CD4-positive, CD25-positive, alpha-beta regulatory T cell (primary cell): ENCODE measurements at places on chromosomes 5 and 9. TPM values are rescaled to one million over a fixed set of nuclear protein-coding genes. Genes with fewer than 3 reads are reported as not detected.

The SLC25A2 gene
- 0.74 TPM for total RNA-seq

The SLC34A1 gene
- total RNA-seq: 0.20 TPM

The PAXX gene
- total RNA-seq: 83.3 TPM

The CER1 gene
- not detected for total RNA-seq

The SLC6A19 gene
- total RNA-seq: not detected

The NDUFA8 gene
- total RNA-seq: 10.7 TPM

The TLX3 gene
- not detected for total RNA-seq

The ADAMTSL1 gene
- total RNA-seq: not detected

The ANKRD18B gene
- total RNA-seq: not detected

The DIRAS2 gene
- not detected for total RNA-seq

The PCDHGA12 gene
- not detected for total RNA-seq

DNA sequence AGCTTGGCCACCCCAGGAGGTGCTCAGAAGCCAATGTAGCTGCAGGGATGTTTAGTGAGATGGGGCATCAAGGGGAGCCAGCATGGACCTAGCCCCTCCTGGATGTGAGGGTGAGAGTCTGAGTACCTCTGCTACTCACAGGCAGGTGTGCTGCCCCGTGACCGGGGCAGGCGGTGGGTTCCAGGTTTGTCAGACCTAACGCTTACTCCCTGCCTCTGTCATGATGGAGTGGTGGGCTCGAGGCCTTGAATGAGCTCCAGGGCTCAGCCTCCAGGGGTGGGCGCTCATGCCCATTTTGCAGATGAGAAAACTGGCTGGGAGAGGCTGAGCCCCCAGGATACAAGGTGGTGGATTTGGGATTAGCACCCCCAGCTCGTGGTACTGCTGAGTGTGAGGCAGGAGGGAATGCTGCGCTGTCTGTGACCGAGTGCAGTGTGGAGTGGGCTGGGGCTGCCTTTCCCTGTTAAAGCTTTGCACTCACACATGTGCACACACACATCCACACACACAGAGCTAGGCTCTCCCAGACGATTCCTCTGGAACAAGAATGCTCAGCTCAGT, 1.5 kb downstream of the RXRA start:
- no peaks in the 10 kb centered on the region for H3K36me3 ChIP-seq
- no peak overlapping the region for H3K4me3 ChIP-seq
- no peak for DNase-seq
- no peaks in the 10 kb centered on the region for H3K27me3 ChIP-seq
- peaks cover 12% of the 10 kb centered on the region for H3K4me1 ChIP-seq

GRCh38 chr9:120383611-120383998, 196.4 kb downstream of the CDK5RAP2 start:
- no peak for DNase-seq
- no peaks in the 10 kb centered on the region for H3K4me1 ChIP-seq
- H3K36me3 ChIP-seq: peaks cover 6% of the 10 kb centered on the region
- H3K27ac ChIP-seq: no peak overlapping the region
- no peak overlapping the region for H3K4me3 ChIP-seq

DNA sequence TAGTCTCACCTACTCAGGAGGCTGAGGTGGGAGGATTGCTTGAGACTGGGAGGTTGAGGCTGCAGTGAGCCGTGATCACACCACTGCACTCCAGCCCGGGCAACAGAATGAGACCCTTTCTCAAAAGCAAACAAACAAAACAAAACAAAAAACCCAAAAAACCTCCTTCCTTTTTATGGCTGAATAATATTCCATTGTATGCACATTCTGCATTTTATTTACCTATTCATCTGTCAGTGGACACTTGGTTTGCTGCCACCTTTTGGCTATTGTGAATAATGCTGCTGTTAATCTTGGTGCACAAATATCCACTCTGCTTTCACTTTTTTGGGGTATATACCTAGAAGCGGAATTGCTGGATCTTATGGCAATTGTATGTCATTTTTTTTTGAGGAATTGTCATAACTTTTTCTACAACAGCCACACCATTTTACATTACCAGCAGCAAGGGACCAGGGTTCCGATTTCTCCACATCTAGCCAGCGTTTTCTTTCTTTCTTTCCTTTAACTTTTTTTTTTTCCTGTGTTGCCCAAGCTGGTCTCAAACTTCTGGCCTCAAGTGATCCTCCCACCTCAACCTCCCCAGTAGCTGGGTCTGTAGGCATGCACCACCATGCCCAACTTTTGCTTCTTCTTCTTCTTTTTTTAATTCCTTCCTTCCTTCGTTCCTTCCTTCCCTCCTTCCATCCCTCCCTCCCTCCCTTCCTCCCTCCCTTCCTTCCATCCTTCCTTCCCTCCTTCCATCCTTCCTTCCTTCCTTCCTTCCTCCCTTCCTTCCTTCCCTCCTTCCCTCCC, 30.6 kb downstream of the NKX2-5 start:
- peak; percentile 34 for DNase-seq
- H3K4me1 ChIP-seq: no peaks in the 10 kb centered on the region
- no peaks in the 10 kb centered on the region for H3K36me3 ChIP-seq

- no peaks in the 10 kb centered on the region for H3K4me1 ChIP-seq
- H3K4me3 ChIP-seq: no peak overlapping the region
- H3K27ac ChIP-seq: no peak overlapping the region
- no peaks in the 10 kb centered on the region for H3K27me3 ChIP-seq
- no peak for DNase-seq
These were observed 40.4 kb downstream of the PTAR1 start for GRCh38 chr9:69719367-69719766.

DNA sequence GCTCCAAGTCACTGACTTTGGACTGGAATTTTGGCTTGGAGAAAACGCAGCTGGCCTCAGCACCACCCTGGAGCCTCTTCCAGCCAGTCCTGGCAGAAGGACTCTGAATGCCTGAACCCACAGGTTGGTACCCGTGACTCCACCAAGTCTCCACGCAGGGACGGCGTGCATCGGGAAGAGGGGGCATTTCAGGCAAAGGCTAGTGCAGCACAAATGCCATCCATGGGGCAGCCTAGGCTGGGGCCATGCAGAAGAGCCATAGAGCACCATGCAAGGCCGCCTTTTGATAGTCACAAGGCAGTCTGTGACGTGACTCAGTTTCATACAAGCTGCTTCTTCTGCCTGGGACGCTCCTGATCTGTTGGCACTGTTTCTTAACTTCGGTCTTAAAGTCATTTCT, 28.0 kb downstream of the GDNF start:
- no peak overlapping the region for H3K27ac ChIP-seq
- H3K27me3 ChIP-seq: no peaks in the 10 kb centered on the region
- H3K4me1 ChIP-seq: no peaks in the 10 kb centered on the region

GRCh38 chr5:161078793-161079192, 226.8 kb upstream of the ATP10B start:
- H3K36me3 ChIP-seq: no peaks in the 10 kb centered on the region
- H3K27me3 ChIP-seq: no peaks in the 10 kb centered on the region
- H3K4me3 ChIP-seq: no peak overlapping the region
- DNase-seq: no peak
- H3K4me1 ChIP-seq: no peaks in the 10 kb centered on the region

DNA sequence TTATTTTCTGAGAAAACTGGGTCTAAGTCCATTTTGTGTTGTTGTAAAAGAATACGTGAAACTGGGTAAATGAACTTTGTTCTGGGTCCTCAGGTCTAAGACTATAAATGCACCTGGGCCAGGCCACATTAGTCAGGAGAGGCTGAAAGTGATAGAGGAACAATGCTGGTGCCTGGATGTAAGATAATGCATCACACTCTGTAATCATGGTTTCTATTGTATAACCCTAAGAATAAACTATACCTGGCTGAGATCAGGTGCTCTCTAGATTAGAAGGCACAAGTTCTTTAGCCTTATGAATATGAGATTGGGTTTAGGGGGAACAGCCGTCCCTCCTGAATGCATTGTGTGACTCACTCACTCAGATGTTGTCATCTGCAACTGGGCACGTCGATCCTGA, 675.5 kb downstream of the HTR1A start:
- DNase-seq: no peak
- H3K27me3 ChIP-seq: no peaks in the 10 kb centered on the region
- no peaks in the 10 kb centered on the region for H3K4me1 ChIP-seq

- no peaks in the 10 kb centered on the region for H3K4me1 ChIP-seq
- H3K4me3 ChIP-seq: no peak overlapping the region
- no peaks in the 10 kb centered on the region for H3K36me3 ChIP-seq
- no peaks in the 10 kb centered on the region for H3K27me3 ChIP-seq
- DNase-seq: no peak
- no peak overlapping the region for H3K27ac ChIP-seq
These were observed 918.9 kb downstream of the DTWD2 start for GRCh38 chr5:118069452-118069851.

- H3K27ac ChIP-seq: no peak overlapping the region
- no peak for DNase-seq
- H3K4me1 ChIP-seq: no peaks in the 10 kb centered on the region
- no peaks in the 10 kb centered on the region for H3K36me3 ChIP-seq
These were observed 178.1 kb downstream of the SGCD start for GRCh38 chr5:156505101-156505500.

GRCh38 chr9:136512651-136513071, 29.8 kb upstream of the SEC16A start:
- peaks cover 62% of the 10 kb centered on the region for H3K36me3 ChIP-seq
- H3K27me3 ChIP-seq: no peaks in the 10 kb centered on the region
- no peak overlapping the region for H3K4me3 ChIP-seq
- H3K4me1 ChIP-seq: no peaks in the 10 kb centered on the region
- DNase-seq: no peak

DNA sequence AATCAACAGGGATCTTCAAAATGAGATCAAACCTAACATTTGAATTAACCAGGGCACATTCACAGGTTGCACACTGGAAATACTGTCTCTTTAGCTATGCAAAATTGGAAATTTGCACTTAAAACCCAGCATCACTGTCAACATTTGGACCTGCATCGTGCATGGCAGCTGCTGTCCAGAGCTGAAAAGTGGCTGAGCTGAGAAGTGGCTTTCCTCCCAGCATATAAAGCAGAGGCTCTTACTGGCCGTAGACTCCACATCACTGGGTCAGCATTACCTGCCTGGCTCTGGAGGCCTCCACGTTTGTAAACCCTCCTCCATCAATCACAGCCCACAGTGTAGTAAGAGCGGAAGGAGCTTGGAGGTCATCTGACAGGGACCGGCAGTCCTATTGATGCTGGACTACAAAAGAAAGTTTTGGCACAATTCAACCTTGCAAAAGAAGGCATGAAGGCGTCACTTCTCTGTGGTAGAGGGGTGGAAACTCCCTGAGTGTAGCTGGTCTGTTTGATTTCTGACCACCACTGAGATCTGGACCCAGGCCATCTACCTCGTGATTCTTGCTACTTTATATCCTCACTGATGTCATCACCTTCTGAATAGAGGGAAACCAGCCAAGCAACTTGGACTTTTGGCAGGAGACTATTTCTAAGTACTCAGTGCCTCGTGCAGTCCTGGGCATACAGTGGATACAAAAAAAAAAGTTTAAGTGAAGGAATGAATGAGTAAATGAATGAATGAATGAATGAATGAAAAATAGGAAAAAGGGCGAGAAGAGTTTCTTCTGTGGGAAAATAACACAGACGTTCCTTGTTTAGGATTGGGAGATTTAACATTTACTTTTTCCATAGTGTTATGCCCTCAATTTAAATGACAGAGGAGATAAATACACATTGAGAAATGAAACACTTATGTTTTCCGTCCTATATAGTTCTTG, 14.8 kb downstream of the RASEF start:
- H3K4me3 ChIP-seq: no peak overlapping the region
- H3K27ac ChIP-seq: no peak overlapping the region
- DNase-seq: no peak
- no peaks in the 10 kb centered on the region for H3K4me1 ChIP-seq
- no peaks in the 10 kb centered on the region for H3K27me3 ChIP-seq

GRCh38 chr9:9478741-9479140, 1134.1 kb downstream of the PTPRD start:
- H3K27me3 ChIP-seq: no peaks in the 10 kb centered on the region
- H3K4me3 ChIP-seq: no peak overlapping the region
- no peak for DNase-seq
- H3K4me1 ChIP-seq: no peaks in the 10 kb centered on the region

- H3K4me3 ChIP-seq: no peak overlapping the region
- DNase-seq: no peak
- no peaks in the 10 kb centered on the region for H3K4me1 ChIP-seq
- no peaks in the 10 kb centered on the region for H3K27me3 ChIP-seq
- H3K27ac ChIP-seq: no peak overlapping the region
- H3K36me3 ChIP-seq: no peaks in the 10 kb centered on the region
These were observed 221.8 kb upstream of the TUT7 start for GRCh38 chr9:86575825-86576525.

DNA sequence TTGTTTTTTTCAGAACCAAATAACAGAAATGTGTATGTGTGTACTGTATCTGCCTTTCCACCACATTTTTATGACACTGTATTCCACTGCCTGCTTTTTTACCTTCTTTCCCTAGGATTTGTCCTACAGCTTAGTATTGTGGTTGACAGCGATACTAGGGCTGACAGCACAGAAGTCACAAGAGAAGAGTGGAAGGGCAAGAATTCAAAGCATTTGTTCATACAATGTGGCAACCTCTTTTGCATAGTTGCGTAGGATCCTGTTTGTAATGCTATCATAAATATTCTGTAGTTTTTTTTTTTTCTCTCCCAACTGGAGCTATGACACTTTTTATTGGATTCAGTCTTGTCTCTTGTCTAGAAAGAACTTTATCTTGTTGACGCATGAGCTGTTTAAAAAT, 5.6 kb upstream of the BNIP1 start:
- H3K27me3 ChIP-seq: no peaks in the 10 kb centered on the region
- no peak overlapping the region for H3K27ac ChIP-seq

- H3K27me3 ChIP-seq: peaks cover 10% of the 10 kb centered on the region
- H3K4me1 ChIP-seq: peaks cover 4% of the 10 kb centered on the region
- DNase-seq: no peak
- H3K36me3 ChIP-seq: no peaks in the 10 kb centered on the region
These were observed 45.7 kb downstream of the NSUN2 start for GRCh38 chr5:6587171-6587570.

- no peak for DNase-seq
- no peaks in the 10 kb centered on the region for H3K4me1 ChIP-seq
- H3K27me3 ChIP-seq: no peaks in the 10 kb centered on the region
- H3K36me3 ChIP-seq: no peaks in the 10 kb centered on the region
- H3K27ac ChIP-seq: no peak overlapping the region
These were observed 31.0 kb upstream of the ZFR start for GRCh38 chr5:32475334-32476097.

DNA sequence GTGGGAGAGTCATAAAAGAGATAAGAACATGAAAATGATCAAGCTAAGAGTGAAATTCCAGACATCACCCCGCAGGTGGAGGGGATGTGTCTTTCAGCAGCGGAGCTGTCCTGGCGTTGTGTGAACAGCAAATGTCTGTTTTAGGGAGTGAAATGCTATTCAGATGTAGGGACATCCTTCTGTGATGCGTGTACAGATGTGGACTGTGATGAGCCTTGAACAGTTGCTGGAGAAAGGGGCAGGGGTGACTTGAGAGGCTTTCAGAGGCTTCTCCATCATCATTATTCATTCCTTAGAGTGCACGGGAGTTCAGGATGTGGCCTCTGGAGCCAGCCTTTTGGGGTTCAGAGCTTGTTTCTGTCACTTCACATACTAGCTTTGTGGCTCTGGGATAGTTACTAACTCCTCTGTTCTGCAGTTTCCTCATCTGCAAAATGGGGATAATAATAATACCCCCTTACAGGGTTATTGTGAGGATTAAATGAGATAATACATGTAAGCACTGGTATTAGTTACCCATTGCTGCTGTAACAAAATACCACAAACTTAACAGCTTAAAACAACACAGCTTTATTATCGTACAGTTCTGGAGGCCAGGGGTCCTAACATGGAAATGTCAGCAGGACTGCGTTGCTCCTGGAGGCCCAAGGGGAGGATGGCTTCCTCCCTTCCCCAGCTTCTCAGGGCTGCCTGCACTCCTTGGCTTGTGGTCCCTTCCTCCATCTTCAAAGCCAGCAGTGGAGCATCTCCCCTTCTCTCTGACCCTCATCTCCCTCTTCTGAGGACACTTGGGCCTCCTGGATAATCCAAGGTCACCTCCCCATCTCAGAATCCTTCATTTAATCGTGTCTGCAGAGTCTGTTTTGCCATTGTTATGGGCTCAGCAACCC, 9.4 kb downstream of the TRAF1 start:
- H3K4me1 ChIP-seq: peaks cover 96% of the 10 kb centered on the region
- no peaks in the 10 kb centered on the region for H3K27me3 ChIP-seq
- peak overlapping the region; percentile 99 for H3K27ac ChIP-seq
- peak overlapping the region; percentile 96 for H3K4me3 ChIP-seq
